ENCODE measurements at places on chromosomes 3 and 15. TPM values are rescaled to one million over a fixed set of nuclear protein-coding genes. Genes with fewer than 3 reads are reported as not detected.

- H3K36me3 ChIP-seq = no peaks in the 10 kb centered on the region
- H3K27ac ChIP-seq = no peak overlapping the region
- no peak overlapping the region for H3K4me3 ChIP-seq
- peaks cover 4% of the 10 kb centered on the region for H3K4me1 ChIP-seq
- DNase-seq = peak; percentile 13
- peaks cover 32% of the 10 kb centered on the region for H3K27me3 ChIP-seq
Observed at GRCh38 chr15:42107473-42107872, 13.1 kb upstream of the PLA2G4D start.

- no peaks in the 10 kb centered on the region for H3K4me1 ChIP-seq
- H3K36me3 ChIP-seq = no peaks in the 10 kb centered on the region
- DNase-seq = no peak
- H3K27ac ChIP-seq = no peak overlapping the region
Observed at GRCh38 chr3:67006460-67006859, 8.4 kb downstream of the KBTBD8 start.

DNA sequence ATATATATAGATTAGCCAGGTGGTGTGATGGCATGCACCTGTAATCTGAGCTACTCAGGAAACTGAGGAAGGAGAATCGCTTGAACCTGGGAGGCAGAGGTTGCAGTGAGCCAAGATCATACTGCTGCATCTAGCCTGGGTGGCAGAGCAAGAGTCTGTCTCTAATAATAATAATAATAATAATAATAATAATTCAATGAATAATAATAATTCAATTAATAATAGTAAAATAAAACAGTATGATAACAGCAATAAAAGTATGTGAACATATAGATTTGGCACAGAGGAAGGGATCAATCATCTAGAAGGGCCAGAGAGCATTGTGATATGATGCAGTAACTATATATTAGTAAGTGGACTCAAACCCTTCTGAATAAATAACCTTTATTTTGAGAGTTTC is 314.5 kb upstream of the COL8A1 start:
- H3K4me3 ChIP-seq = no peak overlapping the region
- no peaks in the 10 kb centered on the region for H3K36me3 ChIP-seq
- DNase-seq = no peak
- no peak overlapping the region for H3K27ac ChIP-seq

GRCh38 chr3:21484057-21484827 is 266.8 kb downstream of the ZNF385D start:
- no peaks in the 10 kb centered on the region for H3K36me3 ChIP-seq
- no peaks in the 10 kb centered on the region for H3K27me3 ChIP-seq
- no peak overlapping the region for H3K4me3 ChIP-seq
- no peak overlapping the region for H3K27ac ChIP-seq
- no peaks in the 10 kb centered on the region for H3K4me1 ChIP-seq

DNA sequence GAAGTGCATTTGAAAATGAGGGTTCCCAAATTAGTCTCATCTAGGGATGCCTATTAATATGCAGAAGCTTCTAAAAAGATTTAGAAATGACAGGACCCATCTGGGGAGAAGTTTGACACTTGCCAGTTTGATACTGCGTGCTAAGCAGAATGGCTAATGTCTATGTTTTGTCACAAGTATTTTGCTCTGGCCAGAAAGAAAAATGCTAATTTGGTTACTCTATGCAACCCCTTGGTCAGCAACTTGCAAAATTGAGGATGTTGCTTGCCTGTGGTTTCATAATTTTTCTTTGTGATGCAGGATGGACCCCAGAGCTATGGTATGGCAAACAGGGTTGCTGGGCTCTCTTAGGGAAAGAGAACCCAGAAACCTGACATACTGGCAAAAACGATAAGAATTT is 148.2 kb downstream of the FMN1 start:
- H3K27me3 ChIP-seq = no peaks in the 10 kb centered on the region
- H3K27ac ChIP-seq = no peak overlapping the region
- no peak for DNase-seq
- H3K36me3 ChIP-seq = no peaks in the 10 kb centered on the region
- no peak overlapping the region for H3K4me3 ChIP-seq

DNA sequence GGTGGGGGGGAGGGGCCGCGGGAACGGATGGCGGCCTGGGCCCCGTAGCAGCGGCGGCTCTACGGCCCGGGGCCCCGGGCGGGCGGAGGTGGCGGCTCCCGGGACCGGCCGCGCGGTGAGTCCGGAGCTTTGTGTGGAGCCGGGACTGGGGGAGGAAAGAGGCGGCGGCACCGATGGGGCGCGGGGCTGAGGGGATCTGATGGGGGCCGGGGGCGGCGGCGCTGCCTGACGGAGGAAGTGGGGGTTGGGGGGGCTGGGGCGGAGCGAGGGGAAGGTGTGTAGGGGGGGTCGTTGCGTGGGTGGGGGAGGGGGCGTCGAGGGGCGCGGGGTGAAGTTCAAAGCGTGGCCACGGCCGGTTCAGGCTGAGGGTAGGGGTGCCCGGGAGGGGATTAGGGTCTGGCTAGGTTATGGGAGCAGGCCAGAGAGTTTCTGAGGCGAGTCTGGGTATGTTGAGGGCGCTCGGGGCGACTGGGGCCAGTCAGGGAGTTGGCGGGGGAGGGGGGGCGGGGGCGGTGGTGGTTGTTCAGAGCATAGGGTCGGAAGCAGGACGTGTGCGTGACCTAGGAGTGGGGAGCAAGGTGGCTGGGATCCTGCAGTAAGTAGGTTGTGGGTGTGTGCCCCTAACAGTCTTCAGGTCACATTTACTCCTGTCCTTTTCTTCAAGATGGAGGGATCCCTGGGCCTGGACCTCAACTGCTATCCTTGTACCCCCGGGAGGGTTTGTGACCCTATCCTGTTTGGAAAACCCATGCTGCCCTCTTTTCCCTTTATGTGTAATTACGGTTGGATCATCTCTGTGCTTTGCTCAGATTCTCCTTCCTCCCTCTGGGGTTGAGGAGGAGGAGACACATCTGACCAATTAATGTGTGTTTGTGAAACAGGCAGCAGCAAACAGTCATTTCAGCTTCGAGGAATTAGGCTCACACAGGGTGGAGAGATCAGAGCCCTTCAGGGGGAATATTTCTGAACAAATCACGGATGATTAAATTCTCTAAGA is 644 bp downstream of the ZNF609 start:
- peaks cover 27% of the 10 kb centered on the region for H3K4me1 ChIP-seq
- H3K27ac ChIP-seq = peak overlapping the region; percentile 81
- H3K4me3 ChIP-seq = peak overlapping the region; percentile 75
- H3K27me3 ChIP-seq = no peaks in the 10 kb centered on the region

DNA sequence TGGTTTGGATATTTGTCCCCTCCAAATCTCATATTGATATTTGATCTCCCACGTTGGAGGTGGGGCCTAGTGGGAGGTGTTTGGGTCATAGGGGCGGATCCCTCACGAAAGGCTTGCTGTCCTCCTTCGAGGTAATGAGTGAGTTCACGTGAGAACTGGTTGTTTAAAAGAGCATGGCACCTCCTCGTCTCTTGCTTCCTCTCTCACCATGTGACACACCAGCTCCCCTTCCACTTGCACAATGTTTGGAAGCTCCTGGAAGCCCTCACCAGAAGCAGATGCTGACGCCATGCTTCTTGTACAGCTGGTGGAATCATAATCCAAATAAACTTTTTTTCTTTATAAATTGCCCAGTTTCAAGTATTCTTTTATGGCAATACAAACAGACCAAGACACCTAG is 38.6 kb downstream of the RFTN1 start:
- peak; percentile 45 for DNase-seq
- no peak overlapping the region for H3K4me3 ChIP-seq

GRCh38 chr3:39318301-39318700 is 11.2 kb upstream of the CCR8 start:
- no peaks in the 10 kb centered on the region for H3K4me1 ChIP-seq
- no peak for DNase-seq
- no peak overlapping the region for H3K27ac ChIP-seq

DNA sequence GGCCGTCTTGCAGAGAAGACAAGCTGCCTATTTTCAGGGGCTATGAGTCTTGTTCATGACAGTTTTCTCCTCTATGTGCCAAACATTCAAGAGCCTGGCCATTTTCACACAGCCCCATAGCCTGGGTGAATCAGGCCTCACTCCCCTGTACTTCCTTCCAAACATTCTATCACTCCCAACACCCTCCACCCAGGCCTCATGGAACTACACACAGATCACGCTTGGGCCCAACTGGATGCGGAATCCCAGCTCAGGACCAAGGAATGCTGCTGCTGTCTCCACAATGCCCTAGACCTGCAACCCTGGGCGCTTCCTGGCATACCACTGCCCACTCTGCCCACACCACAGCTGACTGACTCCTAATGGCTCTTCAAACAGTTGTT is 39.4 kb upstream of the PCSK6 start:
- DNase-seq = no peak
- H3K36me3 ChIP-seq = no peaks in the 10 kb centered on the region
- H3K27me3 ChIP-seq = peaks cover 18% of the 10 kb centered on the region
- H3K4me3 ChIP-seq = no peak overlapping the region

- no peaks in the 10 kb centered on the region for H3K36me3 ChIP-seq
- no peak for DNase-seq
- H3K4me3 ChIP-seq = no peak overlapping the region
Observed at GRCh38 chr3:123071581-123071980, 4.8 kb downstream of the PDIA5 start.

DNA sequence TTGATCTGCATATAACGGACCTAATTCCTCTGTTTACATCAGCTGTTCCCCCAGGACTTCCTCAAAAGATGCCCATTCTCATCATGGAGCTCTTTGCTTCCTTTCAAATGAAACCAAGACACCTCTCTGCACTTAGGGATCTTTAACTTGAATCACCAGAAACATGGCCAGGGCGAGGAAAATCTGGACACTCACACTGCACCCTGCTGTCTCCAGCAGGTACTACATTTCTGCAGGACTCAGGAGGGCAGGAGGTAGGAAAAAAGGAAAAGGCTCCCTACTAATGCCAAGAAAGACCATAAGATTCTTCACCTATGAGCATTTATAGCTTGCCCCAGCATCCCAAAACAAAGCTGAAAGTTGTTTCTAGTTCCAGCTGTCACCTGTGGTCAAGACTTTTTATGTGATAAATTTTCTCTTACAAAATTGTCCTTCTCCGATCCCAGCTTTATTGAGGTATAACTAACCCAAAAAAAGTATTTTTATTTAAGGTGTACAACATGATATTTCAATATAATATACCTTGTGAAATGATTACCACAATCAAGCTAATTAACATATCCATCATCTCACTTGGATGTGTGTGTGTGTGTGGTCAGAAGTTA is 87.3 kb upstream of the C15orf61 start:
- peak; percentile 73 for DNase-seq
- no peaks in the 10 kb centered on the region for H3K36me3 ChIP-seq
- no peaks in the 10 kb centered on the region for H3K4me1 ChIP-seq
- no peak overlapping the region for H3K4me3 ChIP-seq
- H3K27me3 ChIP-seq = no peaks in the 10 kb centered on the region
- no peak overlapping the region for H3K27ac ChIP-seq

DNA sequence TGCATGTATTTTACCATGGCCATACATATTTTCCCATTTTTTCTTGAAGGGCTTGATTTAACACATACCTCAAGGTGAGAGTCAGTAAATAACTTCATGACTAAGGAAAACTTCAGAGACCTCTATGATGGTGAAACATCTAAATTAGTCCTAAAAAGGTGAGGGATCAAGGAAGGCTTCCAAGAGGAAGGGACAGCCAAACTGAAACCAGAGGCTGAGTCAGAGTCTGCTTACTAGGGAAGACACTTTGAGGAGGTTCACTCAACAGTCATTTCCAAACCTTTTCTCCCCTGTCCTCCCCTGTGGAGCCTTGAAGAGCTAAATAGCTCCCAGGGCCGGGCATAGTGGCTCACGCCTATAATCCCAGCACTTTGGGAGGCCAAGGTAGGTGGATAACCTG is 206.6 kb downstream of the SHQ1 start:
- no peaks in the 10 kb centered on the region for H3K4me1 ChIP-seq
- no peaks in the 10 kb centered on the region for H3K27me3 ChIP-seq

DNA sequence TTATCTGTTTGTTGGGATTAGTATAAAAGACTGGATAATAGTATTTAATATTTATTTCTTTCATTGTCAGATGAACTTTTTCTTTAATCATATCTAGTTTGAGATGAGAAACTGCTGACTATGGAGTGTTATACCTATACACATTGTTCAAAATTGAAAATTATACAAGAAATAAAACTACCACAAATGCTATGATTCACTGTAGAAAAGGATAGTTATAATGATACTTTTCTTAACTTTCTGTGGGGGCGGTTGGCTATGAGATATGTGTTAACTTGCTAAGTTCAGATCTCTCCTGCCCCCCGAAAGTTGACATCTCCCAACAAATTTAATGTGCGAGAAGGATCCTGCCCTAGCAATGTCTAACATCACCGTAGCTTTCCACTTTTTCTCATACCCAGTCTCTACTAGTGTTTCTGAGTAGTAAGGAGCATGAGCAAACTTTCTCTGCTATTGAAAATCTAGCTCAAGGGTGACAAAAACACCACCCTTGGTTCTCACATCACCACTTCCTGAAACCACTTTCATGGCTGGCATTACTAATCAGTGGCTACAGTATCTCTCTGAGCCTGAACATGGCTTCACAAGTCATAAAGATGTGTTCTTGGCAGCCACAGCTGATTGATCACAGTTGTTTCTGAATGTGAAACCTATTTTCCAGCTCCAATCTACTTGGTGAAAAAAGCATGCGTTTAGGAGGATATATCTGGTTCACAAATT is 15.8 kb upstream of the SAMMSON start:
- H3K27ac ChIP-seq = no peak overlapping the region
- H3K36me3 ChIP-seq = no peaks in the 10 kb centered on the region
- no peak overlapping the region for H3K4me3 ChIP-seq
- DNase-seq = no peak
- no peaks in the 10 kb centered on the region for H3K4me1 ChIP-seq
- no peaks in the 10 kb centered on the region for H3K27me3 ChIP-seq

GRCh38 chr15:43930556-43930955 is 103.8 kb downstream of the WDR76 start:
- H3K4me3 ChIP-seq = no peak overlapping the region
- H3K27ac ChIP-seq = no peak overlapping the region
- H3K27me3 ChIP-seq = no peaks in the 10 kb centered on the region
- no peak for DNase-seq
- no peaks in the 10 kb centered on the region for H3K36me3 ChIP-seq

DNA sequence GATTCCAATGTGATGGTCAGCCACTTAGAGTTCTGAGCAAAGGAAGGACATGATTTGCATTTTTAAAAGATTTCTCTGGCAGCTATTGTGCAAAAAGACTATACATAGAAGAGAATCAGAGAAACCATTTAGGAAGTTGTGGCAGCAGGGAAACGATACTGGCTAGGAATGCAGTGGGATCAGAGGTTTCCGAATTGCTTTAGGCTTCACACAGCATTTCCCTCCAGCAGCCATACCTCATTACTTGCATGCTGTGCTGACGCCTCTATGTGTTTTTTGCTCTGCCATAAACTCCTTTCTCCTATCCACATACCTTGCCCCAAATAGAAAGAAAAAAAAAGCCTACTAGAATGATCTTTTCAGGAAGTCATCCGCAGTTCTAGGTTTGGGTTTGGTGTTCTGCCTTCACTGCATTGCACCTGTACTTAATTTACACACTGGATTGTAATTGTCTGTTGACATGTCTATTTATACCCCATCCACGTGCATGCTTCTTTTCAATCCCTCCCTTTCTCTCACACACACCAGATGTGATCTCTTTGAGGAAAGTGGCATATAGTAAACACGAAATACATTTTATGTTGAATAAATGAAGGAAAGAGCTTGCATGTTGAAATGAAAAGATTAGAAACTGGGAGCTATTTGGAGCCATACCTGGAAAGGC is 860.3 kb upstream of the SEMA6D start:
- no peak overlapping the region for H3K4me3 ChIP-seq
- DNase-seq = no peak
- H3K4me1 ChIP-seq = no peaks in the 10 kb centered on the region
- no peaks in the 10 kb centered on the region for H3K36me3 ChIP-seq

The CCRL2 gene
- not detected for total RNA-seq

The HYAL1 gene
- not detected for total RNA-seq

The ZNF80 gene
- not detected for total RNA-seq

The FLNB gene
- total RNA-seq = 199 TPM

The CASR gene
- not detected for total RNA-seq
